ENCODE measurements at places on chromosomes 12 and 14.

DNA sequence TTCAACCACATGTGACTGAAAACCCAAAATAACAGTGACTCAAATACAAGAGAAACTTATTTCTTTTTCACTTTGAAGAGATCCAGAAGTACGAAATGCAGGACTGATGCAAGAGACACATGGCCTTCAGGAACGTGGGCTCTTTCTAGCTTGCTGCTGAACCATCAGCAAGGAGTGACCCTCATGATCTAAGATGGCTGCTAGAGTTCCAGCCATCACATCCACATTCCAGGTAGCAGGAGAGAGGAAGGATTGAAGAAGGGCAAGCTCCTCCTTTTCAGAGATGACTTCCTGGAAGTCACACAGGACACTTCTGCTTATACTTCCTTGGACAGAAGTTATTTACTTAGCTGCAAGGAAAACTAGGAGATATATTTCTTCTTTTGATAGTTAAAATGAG, 67.6 kb upstream of the BCL11B start:
- H3K36me3 ChIP-seq: no peaks in the 10 kb centered on the region
- no peak overlapping the region for H3K4me3 ChIP-seq
- no peak for DNase-seq
- H3K27ac ChIP-seq: no peak overlapping the region

DNA sequence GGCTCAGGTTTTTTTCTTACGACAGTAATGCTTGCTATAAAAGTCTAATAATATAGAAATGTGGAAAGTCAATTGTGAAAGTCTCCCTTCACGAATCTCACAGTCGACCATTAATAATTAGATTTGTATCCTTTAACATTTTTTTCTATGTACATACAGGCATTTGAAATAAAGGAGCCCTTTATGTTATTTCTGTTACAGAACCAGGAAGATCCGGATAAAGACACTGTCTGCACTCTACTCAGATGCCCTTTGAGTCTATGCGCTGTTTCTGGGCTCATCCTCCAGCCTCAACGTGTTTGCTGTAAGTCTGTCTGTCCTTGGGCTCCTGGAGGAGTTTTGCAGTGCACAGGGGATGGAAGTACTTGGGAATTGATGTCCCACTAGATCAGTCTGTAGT, 212.2 kb upstream of the ATP2B1 start:
- H3K27me3 ChIP-seq: no peaks in the 10 kb centered on the region
- no peak overlapping the region for H3K4me3 ChIP-seq
- H3K36me3 ChIP-seq: no peaks in the 10 kb centered on the region
- H3K4me1 ChIP-seq: no peaks in the 10 kb centered on the region
- H3K27ac ChIP-seq: no peak overlapping the region

GRCh38 chr12:106091446-106091820, 47.3 kb downstream of the NUAK1 start:
- H3K27me3 ChIP-seq: peaks cover 2% of the 10 kb centered on the region
- H3K4me3 ChIP-seq: no peak overlapping the region

DNA sequence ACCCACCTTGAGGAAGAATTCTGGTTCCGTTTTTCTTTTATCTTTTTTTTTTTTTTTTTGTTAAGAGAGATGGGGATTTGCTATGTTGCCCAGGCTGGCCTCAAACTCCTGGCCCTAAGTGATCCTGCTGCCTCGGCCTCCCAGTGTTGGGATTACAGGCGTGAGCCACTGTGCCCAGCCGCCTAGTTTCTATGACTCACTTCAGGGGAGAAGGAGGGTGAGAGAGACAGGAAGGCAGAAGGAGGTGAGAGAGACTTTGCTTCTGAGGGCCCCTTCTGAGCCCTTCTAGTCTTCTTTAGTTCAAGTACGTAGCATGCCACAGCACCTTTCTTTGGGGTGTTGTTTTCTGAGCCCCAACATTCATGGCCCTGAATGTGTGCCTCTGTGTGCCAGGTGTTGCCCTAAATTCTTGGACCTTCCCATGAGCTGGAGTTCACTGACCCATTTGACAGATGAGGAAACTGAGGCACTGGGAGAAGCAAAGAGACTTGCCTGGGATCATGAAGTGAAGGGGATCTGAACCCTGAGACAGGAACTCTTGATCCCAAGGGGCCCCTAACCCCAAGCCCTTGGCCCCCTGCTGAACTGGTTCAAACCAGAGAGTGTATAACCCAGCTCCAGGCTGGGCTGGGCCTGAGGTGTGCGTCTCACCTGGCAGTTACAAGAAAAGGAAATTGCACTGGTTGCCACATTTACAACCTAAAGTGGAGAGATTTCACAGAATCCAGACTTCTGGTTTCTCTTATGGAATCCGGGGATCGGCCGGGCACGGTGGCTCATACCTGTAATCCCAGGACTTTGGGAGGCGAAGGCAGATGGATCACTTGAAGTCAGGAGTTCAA, 20.8 kb downstream of the SH2B3 start:
- H3K4me3 ChIP-seq: peak overlapping the region; percentile 61
- peaks cover 27% of the 10 kb centered on the region for H3K36me3 ChIP-seq
- H3K4me1 ChIP-seq: peaks cover 63% of the 10 kb centered on the region
- no peak for DNase-seq

DNA sequence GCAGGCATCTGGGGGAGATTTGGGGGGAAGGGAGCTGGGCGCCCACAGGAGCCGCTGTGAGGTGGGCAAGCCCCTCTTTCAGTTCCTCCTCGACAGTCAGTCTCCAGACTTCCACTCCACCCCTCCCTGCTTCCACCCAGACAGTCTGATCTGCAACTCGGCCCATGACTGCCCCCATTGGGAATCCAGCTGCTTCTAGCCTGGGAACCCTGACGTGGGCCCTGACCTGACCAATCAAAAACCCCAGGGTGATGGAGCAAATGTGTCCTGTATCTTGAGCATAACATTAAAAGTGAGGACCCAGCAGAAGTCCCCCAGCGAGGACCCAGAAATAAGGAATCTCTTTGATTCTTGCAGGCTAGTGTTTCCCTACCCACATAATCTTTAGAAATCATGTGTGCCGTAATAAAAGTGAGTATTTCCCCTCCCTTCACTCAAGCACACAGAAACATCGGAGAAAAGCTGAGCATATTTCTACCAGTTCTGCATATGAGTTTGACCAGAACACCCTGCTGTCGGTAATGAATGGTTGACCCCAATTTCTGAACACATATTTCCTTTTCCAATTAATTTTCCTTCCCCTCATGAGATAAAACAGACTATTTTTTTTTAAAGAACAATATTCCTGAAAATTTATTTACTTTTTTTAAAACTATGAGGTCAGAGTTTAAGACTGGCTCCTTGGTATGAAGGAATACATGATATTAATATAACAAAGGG, 6.4 kb downstream of the SSH1 start:
- peaks cover 22% of the 10 kb centered on the region for H3K4me1 ChIP-seq
- H3K4me3 ChIP-seq: no peak overlapping the region
- peaks cover 50% of the 10 kb centered on the region for H3K36me3 ChIP-seq
- H3K27me3 ChIP-seq: no peaks in the 10 kb centered on the region
- H3K27ac ChIP-seq: no peak overlapping the region
- no peak for DNase-seq

- no peak overlapping the region for H3K27ac ChIP-seq
- DNase-seq: no peak
- no peak overlapping the region for H3K4me3 ChIP-seq
- H3K36me3 ChIP-seq: no peaks in the 10 kb centered on the region
- peaks cover 5% of the 10 kb centered on the region for H3K4me1 ChIP-seq
Measured at GRCh38 chr12:131862084-131862441, 32.4 kb upstream of the ULK1 start.

DNA sequence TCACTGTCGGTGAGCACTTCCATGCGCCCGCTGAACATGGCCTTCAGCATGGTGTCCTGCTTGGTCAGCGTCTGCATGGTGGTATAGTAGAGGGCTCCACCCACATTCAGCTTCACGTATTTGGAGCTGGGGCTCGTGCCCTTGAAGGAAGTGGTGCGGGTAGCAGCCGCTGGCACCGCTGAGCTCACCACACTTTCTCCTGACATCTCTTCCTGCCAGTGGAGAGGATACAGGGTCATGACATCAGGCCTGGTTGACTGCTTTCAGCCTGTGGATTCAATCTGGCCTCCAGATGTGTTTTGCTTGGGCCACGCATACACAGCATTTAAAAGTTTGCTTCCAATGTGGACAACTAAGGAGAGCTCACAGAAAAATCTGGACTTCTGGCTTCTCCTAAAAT, 7.6 kb downstream of the KCTD10 start:
- no peak overlapping the region for H3K4me3 ChIP-seq
- H3K27ac ChIP-seq: no peak overlapping the region
- DNase-seq: no peak
- H3K36me3 ChIP-seq: peaks cover 9% of the 10 kb centered on the region
- H3K4me1 ChIP-seq: peaks cover under 1% of the 10 kb centered on the region

- peaks cover 20% of the 10 kb centered on the region for H3K4me1 ChIP-seq
- no peak for DNase-seq
- no peak overlapping the region for H3K27ac ChIP-seq
- no peak overlapping the region for H3K4me3 ChIP-seq
Measured at GRCh38 chr12:14923944-14924343, 14.4 kb downstream of the ERP27 start.

DNA sequence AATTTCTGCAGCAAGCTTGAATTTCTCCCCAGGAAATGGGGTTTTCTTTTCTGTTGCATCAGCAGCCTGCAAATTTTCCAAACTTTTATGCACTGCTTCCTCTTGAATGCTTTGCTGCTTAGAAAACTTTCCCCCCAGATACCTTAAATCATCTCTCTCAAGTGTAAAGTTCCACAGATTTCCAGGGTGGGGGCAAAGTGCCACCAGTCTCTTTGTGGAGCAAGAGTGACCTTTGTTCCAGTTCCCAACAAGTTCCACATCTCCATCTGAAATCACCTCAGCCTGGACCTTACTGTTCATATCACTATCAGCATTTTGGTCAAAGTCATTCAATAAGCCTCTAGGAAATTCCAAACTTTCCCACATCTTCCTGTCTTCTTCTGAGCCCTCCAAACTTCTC, 241.6 kb upstream of the TMTC1 start:
- H3K36me3 ChIP-seq: no peaks in the 10 kb centered on the region
- H3K27ac ChIP-seq: no peak overlapping the region

DNA sequence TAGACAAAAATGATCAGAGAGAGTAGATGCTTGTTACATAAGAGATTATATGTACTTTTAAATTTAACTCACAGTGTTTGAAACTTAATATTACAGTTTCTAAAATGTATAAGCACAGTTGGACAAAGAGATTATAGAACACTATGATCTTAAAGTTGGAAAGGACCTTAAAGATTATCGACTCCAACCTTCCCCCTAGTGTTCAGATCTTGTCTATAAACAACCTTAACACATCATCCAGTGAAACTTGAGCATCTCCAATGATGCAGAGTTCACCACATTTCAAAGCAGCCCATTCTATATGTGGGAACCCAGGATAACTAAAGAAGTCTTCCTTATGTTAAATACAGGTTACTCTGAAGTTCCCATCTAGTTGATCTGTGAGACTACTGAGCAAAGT, 480.8 kb downstream of the RMST start:
- H3K27ac ChIP-seq: no peak overlapping the region
- H3K4me3 ChIP-seq: no peak overlapping the region
- no peaks in the 10 kb centered on the region for H3K27me3 ChIP-seq
- H3K36me3 ChIP-seq: no peaks in the 10 kb centered on the region

- H3K36me3 ChIP-seq: peaks cover 8% of the 10 kb centered on the region
- peak within 1 kb of the TSS; percentile 98 for H3K27ac ChIP-seq
- DNase-seq: peak; percentile 70
- H3K4me1 ChIP-seq: peaks cover 54% of the 10 kb centered on the region
- H3K4me3 ChIP-seq: peak within 1 kb of the TSS; percentile 95
Measured at GRCh38 chr14:95516554-95517181, at the start of gene SYNE3. SYNE3 (minus strand) TSS chr14:95516650; CDS start chr14:95475821, 40,829 bp downstream.

GRCh38 chr12:25280082-25280481, 29.4 kb upstream of the KRAS start:
- H3K4me1 ChIP-seq: peaks cover 32% of the 10 kb centered on the region
- peak overlapping the region; percentile 72 for H3K27ac ChIP-seq
- H3K36me3 ChIP-seq: no peaks in the 10 kb centered on the region
- DNase-seq: no peak
- peak overlapping the region; percentile 65 for H3K4me3 ChIP-seq
- peaks cover 4% of the 10 kb centered on the region for H3K27me3 ChIP-seq

- peaks cover 9% of the 10 kb centered on the region for H3K27me3 ChIP-seq
- H3K36me3 ChIP-seq: no peaks in the 10 kb centered on the region
- H3K4me3 ChIP-seq: no peak overlapping the region
Measured at GRCh38 chr12:26027401-26027800, 68.9 kb downstream of the RASSF8 start.

GRCh38 chr14:92990456-92991430, 67.8 kb downstream of the CHGA start:
- no peaks in the 10 kb centered on the region for H3K27me3 ChIP-seq
- H3K4me3 ChIP-seq: no peak overlapping the region
- H3K27ac ChIP-seq: no peak overlapping the region
- no peak for DNase-seq
- H3K4me1 ChIP-seq: no peaks in the 10 kb centered on the region

DNA sequence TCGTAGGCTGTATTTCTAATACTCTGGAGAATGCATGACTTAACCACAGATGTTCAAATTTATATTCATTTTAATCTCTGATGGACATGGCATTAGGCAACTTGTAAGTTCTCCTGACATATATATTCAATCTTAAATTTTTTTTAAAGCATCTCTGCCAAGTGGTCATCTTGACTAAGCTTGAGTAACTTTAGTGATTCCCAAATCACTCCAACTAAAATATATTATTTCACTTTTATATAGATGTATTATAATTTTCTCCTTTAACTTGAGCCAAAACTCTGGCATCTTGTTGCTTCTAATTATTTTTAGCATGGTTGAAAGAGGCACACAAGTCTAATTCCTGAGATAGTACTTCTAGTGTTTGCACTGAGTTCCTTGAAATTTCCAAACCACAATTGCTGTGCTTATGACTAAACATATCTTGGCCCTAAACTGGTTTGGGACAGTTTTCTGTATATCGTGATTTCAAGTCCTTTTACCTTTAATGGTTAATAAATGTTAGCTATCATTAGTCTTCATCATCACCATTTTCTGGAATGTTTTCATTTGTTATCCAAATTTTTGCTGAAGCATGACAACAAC, 8.4 kb downstream of the LRFN5 start:
- no peaks in the 10 kb centered on the region for H3K36me3 ChIP-seq
- no peak overlapping the region for H3K4me3 ChIP-seq
- H3K27me3 ChIP-seq: peaks cover 17% of the 10 kb centered on the region
- H3K27ac ChIP-seq: no peak overlapping the region
- DNase-seq: no peak

- no peaks in the 10 kb centered on the region for H3K36me3 ChIP-seq
- no peaks in the 10 kb centered on the region for H3K27me3 ChIP-seq
- H3K4me1 ChIP-seq: peaks cover 18% of the 10 kb centered on the region
- H3K27ac ChIP-seq: no peak overlapping the region
Measured at GRCh38 chr12:124709722-124710687, 142.6 kb upstream of the NCOR2 start.

- DNase-seq: no peak
- H3K27me3 ChIP-seq: no peaks in the 10 kb centered on the region
- peak overlapping the region; percentile 80 for H3K27ac ChIP-seq
- peaks cover 43% of the 10 kb centered on the region for H3K36me3 ChIP-seq
Measured at GRCh38 chr12:92132288-92132687, 13.4 kb downstream of the BTG1 start.

DNA sequence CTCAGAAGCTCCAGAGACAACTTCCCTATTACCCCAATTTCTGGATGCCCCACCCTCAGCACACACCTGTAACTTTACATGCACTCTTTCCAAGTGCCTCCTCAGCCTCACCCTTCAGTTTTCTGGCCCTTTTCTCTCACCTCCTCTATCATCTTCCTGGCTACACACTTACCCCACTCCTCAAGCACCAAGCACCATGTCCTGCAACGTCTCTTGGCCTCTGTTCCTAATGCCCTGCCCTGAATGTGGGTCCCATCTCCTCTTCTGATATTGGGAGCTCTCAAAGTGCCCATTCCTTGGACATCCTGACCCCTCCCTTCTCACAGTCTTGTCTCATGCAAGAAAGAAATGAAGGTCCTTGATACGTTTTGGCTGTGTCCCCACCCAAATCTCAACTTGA, 1.2 kb downstream of the KRT72 start:
- H3K4me1 ChIP-seq: peaks cover 7% of the 10 kb centered on the region
- H3K27ac ChIP-seq: no peak overlapping the region
- H3K36me3 ChIP-seq: no peaks in the 10 kb centered on the region
- DNase-seq: no peak
- H3K4me3 ChIP-seq: no peak overlapping the region
- H3K27me3 ChIP-seq: peaks cover 46% of the 10 kb centered on the region
